ENCODE measurements at places on chromosomes 6 and 20.

GRCh38 chr6:134596191-134596590 is 278.3 kb upstream of the SGK1 start:
- DNase-seq: no peak

- peak; percentile 82 for DNase-seq
Observed at GRCh38 chr20:2538931-2539720, 2.8 kb downstream of the TMC2 start.

DNA sequence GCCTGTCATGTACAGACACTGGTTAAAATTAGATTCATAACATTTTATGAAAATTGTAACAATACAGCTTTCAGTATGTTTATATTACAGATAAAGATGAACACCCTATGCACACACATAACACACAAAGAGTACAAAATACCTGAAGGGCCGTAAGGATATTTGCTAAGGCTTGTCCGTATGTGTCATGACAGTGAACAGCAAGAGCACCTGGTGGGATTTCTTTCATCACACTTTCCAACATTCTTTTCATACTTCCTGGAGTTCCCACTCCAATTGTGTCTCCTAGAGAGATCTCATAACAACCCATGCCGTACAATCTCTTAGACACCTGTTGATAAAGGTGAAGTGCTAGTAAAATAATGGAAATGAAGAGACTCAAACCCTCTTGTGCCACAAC is 83.7 kb downstream of the HMGCLL1 start:
- no peak for DNase-seq

DNA sequence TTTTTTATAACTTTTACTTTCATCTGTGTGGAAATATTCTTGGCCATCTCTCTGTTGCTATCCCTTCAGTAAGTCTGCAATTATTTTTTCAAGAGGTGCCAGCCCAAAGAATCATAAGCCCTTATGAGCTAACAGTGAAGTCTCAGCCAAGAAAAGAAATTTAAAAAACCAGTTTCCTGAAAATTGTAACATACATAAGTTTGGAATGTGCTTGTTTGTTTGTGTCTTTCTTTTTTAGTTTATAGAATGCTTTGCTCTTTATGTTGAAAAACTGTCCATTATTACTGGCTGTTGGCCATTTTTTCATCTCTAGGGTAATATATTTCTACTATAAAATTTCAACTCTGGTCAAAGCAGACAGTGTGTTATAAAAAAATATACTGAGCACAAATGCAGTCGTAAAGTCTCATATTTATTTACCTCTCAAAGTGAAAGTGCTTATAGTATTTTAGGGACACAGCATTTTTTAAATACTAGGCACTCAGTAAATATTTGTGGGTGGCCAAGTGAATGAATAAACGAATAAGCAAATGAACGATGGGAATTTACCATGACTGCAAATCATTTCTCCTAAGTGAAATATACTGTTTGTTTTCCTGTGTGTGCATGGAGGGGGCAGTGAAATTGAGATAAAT is 659.7 kb downstream of the KIF16B start:
- no peak for DNase-seq

GRCh38 chr6:44268095-44268628 is 2.1 kb upstream of the TMEM151B start:
- peak; percentile 69 for DNase-seq

DNA sequence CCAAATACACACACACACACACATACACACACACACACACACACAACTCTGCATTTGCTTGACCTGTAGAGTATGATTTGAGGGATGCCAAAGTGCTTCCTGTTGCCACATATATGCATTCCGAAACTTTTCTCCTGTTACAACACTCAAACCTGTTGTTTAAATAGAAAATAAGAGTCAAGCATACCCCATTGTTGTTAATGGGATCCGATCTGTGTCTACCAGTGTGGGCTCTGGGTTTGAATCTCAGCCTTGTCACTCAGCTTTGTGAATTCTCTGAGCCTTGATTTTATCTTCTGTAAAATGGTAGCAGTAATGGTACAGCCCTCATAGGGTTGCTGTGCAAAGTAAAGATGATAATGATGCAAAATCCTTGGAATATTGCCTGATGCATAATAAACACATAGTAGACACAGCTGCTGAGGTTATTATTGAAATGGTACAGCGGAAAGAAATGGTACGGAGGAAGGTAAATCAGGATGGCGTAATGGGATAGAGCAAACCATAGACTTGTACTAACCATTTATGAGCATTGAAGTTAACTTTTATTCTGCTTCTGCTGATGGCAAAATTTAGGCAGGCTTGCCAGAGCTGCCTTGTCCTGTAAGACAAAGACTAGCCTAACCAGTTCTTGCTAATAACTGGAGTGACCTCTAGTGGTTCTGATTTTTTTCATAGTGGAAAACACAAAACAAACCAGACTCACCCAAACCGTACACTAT is 113.5 kb upstream of the PHACTR1 start:
- DNase-seq: peak; percentile 31

DNA sequence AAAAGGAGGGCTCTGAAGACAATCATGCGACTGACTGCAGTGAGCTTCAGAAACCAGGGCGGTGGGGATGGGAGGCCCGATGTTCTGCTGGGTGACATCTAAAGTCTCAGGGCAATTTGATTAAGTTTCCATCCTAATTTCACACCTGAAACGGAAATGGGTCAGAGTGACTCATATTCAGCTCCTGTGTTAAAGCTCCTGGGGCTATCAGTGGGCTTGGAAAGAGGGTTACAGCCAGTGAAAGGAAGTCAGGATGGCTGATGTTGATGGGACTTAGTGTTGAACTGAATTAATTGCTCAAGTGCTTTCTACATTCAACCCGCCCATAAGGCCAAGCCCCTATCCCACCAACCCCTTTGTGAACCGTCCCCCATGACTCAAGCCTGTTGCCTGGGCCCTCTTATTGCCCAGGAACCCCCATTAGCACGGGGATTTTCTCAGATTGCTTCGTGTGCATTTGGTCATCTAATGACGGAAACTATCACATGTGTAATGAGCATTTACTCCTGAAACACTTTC is 47.1 kb upstream of the TBC1D7 start:
- DNase-seq: no peak

GRCh38 chr6:133788556-133788955 is 100.4 kb upstream of the TCF21 start:
- DNase-seq: no peak

DNA sequence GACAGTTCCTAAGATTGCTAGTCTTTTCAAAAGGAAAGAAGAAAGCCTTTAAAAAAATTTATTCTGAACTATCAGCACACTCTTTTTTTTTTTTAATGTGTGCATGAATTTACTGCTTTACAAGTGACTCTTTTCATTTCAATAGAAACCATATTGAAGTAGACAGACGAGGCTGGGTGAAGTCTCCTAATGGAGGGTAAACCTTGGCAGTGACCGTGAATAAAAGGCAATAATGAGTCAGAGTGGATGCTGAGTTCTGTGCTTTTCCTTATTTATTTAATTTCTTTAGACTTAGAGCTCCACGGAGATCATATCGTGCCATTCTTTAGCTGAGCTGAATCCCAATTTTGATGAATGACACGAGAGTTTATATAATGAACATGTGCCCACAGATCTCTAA is 196.9 kb downstream of the PRL start:
- DNase-seq: no peak

- no peak for DNase-seq
Observed at GRCh38 chr6:130783416-130784107, 43.6 kb upstream of the SMLR1 start.

- DNase-seq: no peak
Observed at GRCh38 chr20:43843965-43844660, 70.5 kb upstream of the TOX2 start.

DNA sequence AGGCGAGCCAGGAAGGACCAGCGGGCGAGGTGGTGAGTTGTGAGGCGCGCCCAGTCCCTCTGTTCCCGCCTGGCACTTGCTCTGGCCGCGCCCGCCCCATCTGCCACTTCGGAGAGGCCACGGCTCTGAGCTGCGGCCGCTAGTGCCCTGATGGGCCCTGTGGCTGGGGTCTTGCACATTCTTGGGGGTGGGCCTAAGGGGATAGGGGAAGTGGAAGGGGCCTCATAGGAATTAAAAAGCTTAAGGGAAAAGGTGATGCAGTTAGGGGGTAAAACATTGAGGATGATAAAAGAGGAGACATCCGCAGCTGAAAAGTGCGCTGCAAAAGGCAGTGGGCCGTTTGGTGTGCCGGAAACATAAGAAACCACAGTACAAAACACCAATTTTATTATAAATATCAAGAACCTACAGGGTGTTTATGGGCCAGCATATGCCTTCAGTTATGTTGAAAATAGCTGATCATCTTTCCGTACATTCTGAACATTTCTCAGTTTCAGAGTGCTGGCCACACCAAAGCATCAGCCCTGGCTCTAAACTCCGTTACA is 1.1 kb upstream of the PSMB8 start:
- no peak for DNase-seq

- no peak for DNase-seq
Observed at GRCh38 chr6:46940433-46941226, 18.9 kb upstream of the ADGRF5 start.

DNA sequence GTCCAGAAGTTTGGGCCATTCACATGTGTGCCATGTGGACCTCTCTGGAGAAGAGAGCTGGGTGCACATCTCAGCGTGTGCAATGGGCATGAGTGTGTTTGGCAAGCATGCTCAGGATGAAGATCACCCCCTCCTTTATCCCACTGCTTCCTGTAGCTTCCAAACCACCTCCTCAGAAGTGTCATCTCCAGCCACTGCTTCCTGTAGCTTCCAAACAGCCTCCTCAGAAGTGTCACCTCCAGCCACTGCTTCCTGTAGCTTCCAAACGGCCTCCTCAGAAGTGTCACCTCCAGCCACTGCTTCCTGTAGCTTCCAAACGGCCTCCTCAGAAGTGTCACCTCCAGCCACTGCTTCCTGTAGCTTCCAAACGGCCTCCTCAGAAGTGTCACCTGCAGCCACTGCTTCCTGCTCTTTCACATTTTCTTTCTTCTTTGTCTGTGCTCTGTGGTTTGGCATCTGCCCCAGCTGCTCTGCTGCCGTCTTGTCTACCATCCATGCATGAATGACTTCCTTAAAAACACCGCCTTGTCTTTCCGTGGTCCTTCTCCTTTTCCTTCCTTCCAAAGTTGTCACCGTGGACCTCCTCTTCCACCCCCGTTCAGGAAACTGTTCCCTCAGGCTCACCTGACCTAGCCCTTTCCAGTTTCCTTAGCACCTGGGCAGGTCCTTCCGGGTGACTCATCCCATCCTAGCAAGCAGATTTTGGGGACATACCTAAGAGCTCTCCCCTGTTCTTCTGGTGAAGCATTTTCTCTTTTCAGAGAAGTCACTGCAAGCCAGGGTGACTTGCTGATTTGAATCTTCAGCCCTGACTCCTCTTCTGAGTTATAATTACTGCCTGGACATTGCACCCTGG is 43.5 kb upstream of the TIAM2 start:
- DNase-seq: no peak

DNA sequence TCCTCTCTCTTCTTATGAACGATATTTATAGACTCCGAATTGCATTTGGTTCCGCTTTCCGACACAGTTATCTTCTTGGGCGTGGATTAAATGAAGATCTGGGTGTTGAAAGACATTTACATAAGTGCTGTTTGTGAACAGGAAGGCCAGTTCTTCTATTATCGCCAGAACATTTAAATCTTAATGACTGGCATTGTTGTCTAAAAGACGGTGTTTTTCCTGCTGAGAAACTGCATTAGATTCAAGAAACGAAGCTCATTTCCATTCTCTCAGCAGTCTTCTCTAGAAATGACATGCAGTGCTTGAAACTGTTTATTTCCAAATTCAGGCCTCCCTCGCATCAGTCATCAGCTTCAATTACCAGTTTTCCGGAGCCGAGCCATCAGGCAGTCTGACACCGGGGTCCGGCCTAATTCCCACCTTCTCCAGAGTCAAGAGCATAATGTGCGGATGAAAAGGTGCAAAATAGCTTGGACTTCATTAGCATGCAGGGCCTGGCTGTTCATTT is 16.0 kb downstream of the LINC00237 start:
- DNase-seq: no peak

GRCh38 chr20:23205211-23205610 is 119.1 kb upstream of the CD93 start:
- DNase-seq: peak; percentile 24

GRCh38 chr6:36444470-36444869 is 1.7 kb downstream of the KCTD20 start:
- no peak for DNase-seq

DNA sequence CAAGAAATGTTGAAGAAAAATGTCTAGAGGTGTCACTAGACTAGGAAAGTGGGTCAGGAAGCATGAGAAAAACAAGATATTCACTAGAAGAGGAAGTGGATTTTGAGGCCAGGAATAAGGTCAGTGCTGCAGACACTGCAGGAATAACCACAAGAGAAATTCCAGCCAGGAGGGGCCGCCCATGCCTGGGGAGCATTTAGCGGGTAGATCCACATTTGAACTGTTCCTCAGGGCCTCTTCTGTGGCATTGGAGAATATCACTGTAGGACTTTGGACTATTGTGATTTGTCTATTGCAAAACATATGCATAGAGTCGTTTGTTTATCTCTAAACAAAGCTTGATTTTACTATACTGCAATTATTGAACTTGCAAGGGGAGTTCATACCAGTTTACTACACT is 49.6 kb upstream of the CCDC28A start:
- DNase-seq: peak; percentile 41

DNA sequence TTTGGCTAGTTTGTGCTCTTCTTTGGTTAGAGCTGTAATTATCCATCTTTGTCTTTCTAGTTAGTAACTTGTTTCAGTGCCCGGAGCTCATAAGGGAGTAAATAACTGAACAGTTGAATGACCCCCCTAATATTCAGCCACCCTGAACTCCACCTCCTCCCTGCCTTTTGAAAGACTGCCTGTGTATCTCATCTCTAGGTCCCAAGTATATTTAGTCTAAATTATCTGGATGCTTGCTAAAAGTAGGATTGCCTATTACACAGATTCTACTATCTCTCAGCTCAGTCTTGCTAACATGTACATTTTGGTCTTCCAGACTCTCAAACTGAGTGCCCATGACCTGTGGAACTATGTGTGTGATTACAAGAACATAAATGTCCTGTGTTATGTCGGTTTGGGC is 145.9 kb downstream of the GJA1 start:
- no peak for DNase-seq

- DNase-seq: no peak
Observed at GRCh38 chr6:5084781-5085647, at the start of gene PPP1R3G. Gene PPP1R3G, plus strand, starts transcription at chr6:5085341. Its CDS starts 145 bp downstream, at chr6:5085486.

DNA sequence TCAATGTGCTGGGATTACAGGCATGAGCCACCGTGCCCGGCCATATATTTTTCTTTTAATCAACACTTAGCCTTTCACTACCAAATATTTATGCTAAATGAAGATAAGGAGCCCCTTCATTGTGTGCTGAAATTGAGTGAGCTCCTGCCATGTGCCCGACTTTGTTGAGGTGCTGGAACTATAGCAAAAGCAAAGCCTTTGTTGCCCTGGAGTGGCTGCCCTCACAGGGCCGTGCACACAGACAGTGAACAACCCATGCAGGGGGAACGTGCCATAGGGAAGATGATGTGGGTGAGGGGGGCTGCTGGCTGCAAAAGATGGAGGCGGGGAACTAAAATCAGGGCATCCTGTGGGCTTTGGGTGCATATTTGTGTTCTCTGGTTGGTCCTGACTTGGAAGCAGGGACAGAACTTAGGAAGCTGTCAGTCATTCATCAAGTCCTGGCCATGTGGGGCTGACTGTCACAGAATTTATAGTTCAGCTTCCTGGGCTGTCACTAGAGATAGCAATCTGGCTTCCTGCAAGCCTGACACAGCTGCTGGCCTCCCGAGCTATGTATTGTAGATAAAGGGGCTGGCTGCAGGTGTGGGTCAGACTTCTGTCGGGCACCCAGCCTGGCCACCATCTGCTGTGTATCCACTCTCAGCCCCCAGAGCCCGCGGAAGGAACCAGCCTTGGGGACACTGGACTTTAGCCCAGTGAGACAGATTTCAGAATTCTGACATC is 56.8 kb upstream of the MPC1 start:
- no peak for DNase-seq
